ENCODE measurements at places on chromosomes 5 and 9.

DNA sequence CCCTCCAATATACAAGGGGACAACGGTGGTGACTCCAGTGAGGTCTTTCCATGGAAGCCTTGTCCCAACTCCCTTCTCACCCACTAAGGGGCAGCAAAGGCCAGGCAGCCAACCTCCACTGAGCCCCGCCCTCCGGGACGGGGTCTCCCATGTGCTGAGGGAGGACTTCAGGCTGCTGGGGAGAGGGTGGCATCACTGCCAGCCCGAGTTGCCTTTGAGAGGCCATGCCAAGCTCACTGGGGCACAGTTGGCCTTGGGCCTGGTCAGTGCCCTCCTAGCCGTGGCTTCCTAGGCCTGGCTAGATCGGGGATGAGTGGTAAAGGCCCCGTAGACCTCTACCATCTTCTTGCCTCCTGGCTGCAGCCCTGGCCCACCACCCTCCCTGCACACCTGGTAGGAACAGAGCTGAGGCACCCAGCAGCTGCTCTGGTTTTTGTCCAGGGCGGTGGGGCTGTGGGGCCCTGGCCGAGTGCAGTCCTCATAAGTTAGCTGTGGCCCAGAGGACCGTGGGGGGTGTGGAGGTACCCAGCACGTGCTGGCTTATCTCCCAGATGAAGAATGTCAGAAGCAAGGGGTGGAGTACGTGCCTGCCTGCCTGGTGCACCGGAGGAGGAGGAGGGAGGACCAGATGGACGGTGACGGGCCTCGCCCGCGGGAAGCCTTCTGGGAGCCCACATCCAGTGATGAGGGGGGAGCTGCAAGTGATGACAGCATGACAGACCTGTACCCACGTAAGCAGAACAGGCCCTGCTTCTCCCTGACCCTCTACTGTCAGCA lies 3.2 kb downstream of the SURF2 start:
- DNase-seq, result no peak

GRCh38 chr9:37998881-37999587 lies 70.0 kb downstream of the SHB start:
- no peak for DNase-seq

DNA sequence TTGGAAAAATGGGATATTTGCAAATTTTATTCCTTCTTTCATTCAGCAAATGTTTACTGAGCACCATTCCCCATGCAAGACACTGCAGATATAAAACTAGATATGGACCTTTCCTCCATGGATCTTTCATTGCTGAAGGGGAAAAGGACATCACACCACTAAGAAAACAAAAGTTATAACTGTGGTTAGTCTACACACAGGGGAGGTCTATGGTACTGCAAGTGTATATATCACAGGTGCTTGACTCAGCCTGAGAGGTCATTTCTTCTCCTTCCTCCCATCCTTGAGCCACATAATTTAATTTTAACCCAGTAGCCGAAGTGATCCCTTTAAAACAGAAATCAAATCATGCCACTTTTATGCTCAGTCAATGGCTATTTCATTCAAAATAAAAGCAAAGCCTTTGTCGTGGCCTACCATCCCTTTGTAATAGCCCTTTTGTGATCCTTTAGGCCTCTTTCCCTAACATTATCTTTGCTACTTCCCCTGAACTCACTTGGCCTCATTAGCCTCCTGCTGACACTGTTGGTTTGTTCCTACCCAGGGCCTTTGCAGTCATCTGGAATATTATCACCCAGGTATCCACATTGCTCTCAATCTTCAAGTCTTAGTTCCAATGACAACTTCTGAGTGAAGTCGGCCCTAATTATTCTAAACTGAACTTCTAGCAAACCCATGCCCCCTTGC lies 213.2 kb downstream of the GABRB2 start:
- DNase-seq, result no peak

DNA sequence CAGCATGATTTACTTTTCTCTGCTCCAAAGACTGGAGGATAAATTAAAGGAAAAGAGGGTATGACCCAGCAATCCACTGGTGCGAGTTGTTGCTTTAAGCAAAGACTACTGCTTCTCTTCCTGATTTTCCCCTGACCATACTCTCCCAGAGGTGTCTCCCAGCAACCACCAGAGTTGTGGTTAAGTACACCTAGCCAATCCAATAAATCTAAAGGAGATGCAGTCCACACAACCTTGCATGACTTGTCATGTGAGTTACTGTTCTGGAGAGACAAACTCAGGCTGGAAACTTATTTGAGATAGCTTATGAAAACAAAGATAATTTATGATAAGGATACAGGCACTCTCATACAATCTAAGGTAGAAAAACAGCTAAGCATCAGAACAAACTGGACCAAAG lies 11.9 kb downstream of the TMC1 start:
- DNase-seq, result no peak

DNA sequence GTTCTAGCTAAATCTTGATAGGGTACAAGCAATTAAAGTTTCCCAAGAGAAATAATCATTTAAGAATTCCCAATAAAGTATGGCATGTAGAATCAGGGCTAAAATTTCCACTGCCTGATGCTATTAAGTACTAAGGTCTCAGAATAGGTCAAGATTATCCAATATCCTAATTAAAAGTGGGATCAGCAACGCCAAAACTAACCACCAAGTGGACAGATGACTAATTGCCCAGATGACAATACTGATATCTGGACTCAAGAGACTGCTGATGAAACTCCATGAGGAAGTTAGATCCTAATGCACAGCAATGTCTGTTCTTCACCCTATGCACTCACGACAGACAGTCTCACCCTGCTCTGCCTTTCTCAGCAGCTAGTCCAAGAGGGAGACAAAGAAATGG lies 14.3 kb downstream of the DEPDC1B start:
- DNase-seq, result no peak

DNA sequence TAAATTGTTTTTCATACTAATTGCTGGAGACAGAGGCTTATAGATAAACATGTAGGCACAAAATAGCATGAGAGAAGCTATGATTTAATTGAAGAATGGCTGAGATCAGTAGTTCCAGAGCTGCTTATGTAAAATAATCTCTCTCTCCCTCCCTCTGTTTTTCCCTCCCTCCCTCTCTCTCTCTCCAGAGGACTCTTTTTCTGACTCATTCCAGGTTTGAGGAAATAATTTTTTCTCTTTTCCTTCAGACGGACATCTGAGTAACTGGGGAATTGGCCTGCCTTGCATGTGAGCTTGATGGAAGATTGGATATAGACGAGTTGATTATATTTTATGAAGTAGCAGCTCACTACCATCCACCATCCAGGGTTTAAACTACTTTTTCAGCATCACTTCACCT lies 35.5 kb downstream of the KCTD16 start:
- no peak for DNase-seq
